ENCODE measurements at places on chromosomes 7 and 10.

DNA sequence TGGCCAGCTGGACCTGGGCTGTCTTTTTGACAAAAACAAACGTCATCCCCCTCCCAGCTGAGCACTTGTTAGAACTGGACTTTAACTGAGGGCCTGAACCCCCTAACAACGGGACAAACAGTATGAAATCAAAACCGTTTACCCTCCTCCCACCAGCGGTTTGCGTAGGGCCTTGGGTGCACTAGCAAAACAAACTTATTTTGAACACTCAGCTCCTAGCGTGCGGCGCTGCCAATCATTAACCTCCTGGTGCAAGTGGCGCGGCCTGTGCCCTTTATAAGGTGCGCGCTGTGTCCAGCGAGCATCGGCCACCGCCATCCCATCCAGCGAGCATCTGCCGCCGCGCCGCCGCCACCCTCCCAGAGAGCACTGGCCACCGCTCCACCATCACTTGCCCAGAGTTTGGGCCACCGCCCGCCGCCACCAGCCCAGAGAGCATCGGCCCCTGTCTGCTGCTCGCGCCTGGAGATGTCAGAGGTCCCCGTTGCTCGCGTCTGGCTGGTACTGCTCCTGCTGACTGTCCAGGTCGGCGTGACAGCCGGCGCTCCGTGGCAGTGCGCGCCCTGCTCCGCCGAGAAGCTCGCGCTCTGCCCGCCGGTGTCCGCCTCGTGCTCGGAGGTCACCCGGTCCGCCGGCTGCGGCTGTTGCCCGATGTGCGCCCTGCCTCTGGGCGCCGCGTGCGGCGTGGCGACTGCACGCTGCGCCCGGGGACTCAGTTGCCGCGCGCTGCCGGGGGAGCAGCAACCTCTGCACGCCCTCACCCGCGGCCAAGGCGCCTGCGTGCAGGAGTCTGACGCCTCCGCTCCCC lies at the start of gene IGFBP1:
TSS of gene IGFBP1 (plus strand) at position 304 of the 808 bp plus-strand sequence. CDS start at position 469, 165 bp downstream.
- DNase-seq: no peak

DNA sequence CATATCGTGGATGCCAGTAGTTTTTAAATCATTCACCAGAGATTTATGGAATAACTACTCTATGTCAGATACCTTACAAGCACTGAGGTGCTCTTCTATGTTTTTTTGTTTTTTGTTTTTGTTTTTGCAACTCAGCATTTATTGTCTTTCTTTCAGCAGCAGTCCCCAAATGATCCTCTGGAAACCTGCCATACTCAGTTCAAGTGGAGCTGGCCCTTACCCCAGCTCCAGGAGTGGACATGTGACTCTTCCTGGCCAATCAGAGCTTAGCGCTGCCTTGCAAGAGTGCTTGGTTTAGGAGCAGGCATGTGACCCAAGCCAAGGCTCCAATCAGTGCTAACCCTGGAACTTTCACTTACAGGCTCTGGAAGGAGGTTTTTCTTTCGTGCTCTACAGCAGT lies 356.6 kb upstream of the ZMIZ1 start:
- no peak for DNase-seq

- DNase-seq: no peak
Observed at GRCh38 chr10:113620511-113620910, 43.3 kb downstream of the NRAP start.

DNA sequence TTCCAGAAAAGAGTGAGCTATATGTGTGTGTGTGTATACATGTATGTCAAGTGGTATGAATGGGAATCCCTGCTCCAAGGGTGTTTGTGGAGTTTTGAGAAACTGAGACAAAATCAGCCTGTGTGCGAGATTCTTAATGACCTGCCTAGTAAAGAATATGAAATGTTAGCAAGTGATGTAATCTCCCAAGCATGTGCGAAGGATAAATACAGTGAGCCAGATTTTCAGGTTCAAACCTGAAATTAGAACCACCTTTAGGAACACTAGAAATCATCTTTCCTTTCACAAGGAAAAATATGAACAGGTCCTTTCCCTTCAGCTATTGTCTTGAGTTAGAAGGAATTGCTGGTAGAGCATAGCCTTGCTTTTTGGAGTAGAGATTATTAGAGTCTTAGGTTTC lies 457.6 kb downstream of the LRMDA start:
- DNase-seq: no peak

DNA sequence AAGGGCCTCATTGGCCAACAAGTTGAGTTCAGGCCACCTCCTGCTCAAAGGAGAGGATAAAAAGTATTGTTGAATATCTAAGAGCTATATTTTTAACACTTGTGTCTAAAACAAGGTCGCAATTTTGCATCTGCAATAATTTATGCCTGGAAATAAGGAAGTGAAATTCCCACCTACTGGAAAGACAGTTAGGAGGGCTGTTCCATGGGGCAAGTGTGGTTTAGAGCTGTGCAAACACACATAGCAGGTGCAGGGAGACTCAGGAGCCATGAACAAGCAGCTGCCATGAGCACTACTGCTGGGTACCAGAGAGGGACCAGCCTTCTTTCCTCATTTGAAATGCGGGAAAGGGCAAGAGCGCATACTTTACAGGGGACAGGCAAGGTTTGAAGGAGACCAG lies 35.5 kb upstream of the IKZF1 start:
- DNase-seq: no peak

DNA sequence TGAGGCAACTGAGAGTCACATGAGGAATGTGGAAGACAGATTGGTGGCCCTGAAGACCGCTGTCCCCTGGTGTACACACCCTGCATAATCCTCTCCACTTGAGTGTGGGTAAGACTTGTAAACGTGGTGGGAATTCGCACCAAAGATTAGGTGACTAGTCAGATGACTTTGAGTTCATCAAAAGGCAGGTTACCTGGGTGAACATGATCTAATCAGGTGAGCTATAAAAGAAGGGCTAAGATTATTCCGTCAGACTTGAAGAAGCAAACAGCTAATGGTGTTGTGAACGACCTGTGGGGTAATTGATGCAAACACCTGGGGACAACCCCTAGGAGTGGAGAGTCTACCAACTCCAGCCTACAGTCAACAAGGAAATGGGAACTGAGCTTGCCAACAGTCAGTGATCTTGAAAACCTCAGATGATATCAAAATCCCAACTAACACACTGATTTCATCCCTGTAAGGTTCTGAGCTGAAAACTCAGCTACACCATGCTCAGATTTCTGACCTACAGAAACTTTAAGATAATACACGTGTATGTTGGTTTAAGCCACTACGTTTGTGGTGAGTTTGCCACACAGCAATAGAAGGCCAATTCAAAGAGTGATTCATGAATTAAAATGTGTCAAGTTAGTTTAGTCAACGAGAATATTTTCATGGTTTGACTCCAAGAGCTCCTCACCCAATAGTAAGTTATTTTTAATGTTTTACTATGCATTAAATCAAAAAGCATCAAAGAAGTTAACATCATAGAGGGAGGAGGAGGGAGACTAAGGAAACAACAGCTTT lies 16.7 kb downstream of the PRTFDC1 start:
- DNase-seq: no peak

GRCh38 chr10:13717936-13718772 lies 131.4 kb downstream of the PRPF18 start:
- no peak for DNase-seq

GRCh38 chr10:118485641-118486040 lies 109.8 kb downstream of the PRLHR start:
- no peak for DNase-seq

DNA sequence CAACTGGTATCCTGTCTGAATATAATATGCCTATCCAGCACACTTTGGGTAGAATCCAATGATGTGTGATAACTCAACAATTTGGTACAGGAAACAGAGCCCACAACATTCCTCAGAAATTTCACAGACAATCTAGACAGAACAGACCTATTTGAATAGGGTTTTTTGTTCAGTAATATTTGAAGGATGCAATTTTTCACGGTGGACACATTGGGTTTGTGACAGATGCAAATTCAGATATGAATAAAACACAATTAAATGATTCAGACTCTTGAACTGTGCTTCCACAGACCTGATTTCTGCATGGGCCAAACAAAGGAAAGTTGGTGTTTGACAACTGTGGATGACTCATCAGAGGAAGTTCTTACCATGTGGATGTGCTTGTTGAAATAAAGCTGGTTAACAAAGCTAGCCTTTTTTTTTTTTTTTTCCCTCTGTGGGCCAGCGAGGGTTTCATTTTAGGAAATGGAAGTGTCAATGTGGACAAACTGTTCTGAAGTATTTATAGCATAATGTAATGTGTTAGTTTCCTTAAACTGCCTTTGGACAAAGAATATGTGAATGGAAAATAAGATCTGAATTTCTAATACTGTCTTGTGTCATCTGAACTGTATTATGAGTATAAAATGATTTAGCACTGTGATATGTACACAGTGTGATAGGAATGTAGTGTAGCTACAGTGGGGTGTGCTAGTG lies 43.2 kb upstream of the FAM133B start:
- no peak for DNase-seq

GRCh38 chr10:112585126-112585525 lies 138.1 kb downstream of the VTI1A start:
- DNase-seq: no peak

DNA sequence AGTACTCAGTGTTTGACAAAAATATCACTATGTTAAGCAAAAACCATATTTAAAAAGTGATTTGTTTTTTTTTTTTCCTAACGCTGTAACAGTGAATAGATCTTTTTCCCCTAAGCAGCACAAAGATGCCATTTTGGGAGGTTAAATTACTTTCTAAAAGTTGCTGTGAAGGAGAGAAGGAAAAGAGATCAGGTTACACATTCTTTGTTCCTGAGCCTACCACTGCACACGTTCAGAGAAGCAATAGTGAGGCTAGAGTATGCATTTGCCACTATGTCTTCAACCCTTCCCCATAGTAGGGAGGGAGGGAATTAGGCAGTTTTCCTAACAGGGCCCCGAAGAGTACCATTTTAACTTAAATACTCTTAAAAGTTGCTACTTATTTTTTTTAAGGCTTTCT lies 38.9 kb downstream of the BMPR1A start:
- DNase-seq: no peak

DNA sequence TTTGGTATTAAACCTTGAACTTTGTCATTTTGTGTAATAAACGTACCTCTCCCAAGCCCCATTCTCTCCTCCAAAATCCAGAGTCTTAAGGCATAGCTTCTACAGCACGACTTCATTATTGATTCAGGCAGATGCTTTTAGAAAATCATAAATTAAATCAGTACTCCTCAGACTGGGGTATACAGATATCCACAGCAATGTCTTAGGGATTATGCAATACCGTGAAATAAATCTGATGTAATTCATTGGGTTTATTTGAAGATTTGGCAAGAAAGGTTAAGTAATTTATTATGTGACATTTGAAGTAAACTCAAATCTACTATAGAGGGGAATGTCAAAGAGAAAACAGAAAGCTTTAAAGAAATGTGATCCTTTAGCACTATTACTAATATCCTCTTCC lies 246.1 kb upstream of the PLXDC2 start:
- no peak for DNase-seq

DNA sequence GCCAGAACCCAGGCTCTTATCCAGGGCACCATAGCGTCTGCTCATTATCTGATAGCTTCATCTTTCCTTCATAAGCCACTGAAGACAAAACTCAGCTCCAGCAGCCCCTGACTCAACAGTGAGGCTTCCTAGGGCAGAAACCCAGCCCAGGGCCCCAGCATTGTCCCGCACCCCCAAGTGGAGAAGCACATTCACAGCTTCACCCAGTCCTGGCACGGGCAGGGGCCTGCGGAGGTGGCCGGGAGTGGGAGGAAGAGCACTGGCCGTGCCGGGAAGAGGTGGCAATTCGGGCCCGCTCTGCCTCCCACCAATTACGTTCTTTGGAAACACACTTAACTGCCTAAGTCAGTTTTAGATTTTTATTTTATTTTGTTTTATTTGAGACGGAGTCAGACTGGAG lies 10.3 kb upstream of the CALML5 start:
- DNase-seq: no peak

GRCh38 chr10:78419481-78420265 lies 386.0 kb downstream of the RPS24 start:
- no peak for DNase-seq

GRCh38 chr10:12835709-12836108 lies 165.8 kb downstream of the CCDC3 start:
- DNase-seq: no peak

DNA sequence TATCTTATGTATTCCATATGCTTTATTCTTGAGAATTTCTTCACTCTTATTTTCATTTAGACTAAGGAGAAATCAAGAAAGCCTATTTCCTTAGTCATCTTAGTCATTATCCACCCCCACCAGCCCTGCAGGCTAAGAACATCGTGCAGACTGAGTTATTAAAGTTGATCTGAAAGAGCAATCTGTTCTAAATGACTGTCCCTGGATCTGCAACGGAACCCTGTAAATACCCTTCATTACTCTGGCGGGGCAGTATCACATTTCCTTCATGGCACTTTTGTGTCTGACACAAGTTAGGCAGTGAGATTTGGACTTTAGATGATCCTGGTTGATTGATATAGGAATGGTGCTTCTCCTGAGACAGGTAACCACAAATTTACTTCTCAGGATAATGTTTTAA lies 3.5 kb upstream of the MYPN start:
- no peak for DNase-seq

GRCh38 chr10:17473228-17473950 lies 19.0 kb upstream of the ST8SIA6 start:
- no peak for DNase-seq

GRCh38 chr7:157291404-157292080 lies 45.3 kb upstream of the DNAJB6 start:
- no peak for DNase-seq

DNA sequence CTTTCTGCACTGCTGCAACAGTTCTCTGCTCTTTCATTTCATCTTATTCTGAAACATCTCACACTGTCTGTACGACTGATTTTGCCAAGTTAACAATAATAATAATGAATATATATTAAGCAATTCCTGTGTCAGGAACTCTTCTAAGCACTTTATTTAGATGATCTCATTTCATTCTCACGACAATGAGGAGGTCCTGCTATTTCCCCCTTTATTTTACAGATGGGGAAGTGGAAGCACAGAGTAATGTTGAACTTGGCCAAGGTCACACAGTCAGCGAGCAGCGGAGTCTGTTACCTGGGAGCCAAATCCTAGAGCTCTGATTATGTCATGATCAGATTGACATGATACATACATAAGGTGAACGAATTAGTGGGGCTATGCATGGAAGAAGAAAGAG lies 5.8 kb downstream of the MRC1 start:
- DNase-seq: no peak

DNA sequence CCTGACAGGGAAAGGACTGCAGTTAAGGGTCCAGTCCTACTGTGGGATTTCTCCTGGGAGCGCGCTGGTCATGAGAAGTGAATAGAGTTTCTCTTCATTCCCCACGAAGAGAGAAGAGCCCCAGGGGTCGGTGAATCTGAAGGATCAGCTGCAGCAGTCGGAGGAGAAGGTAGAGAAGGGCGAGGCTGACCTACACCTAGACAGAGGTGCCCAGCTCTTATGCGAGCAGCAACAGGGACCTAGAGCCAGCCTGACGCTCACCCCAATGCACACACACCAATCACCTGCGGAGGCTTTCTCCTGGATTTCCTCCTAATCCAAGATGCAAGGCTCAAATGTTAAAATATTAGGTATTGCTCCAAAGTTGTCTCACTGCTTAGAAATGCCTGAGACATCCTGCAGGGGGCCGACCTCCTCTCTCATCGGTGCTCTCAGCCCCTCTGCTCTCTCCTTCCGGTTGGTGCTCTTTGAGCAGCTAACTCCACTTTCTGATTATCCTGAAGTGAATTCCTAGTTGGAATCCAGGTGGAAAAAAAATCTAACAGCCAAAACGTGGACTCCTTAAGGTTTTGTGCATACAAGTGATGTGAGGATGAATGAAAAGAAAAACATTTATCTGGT lies 176.4 kb downstream of the AHR start:
- DNase-seq: peak; percentile 45

GRCh38 chr10:11712744-11713143 lies 29.4 kb upstream of the ECHDC3 start:
- DNase-seq: no peak

- DNase-seq: no peak
Observed at GRCh38 chr10:76976142-76976541, 661.5 kb downstream of the KCNMA1 start.
